ENCODE measurements at places on chromosomes 7 and 10.

- DNase-seq, result no peak
Measured at GRCh38 chr7:117793521-117793920, 79.7 kb downstream of the CTTNBP2 start.

GRCh38 chr10:62653254-62653653, 151.3 kb upstream of the ADO start:
- no peak for DNase-seq

- no peak for DNase-seq
Measured at GRCh38 chr7:117750612-117751563, 122.4 kb downstream of the CTTNBP2 start.

GRCh38 chr10:3635211-3635671, 149.8 kb downstream of the KLF6 start:
- no peak for DNase-seq

DNA sequence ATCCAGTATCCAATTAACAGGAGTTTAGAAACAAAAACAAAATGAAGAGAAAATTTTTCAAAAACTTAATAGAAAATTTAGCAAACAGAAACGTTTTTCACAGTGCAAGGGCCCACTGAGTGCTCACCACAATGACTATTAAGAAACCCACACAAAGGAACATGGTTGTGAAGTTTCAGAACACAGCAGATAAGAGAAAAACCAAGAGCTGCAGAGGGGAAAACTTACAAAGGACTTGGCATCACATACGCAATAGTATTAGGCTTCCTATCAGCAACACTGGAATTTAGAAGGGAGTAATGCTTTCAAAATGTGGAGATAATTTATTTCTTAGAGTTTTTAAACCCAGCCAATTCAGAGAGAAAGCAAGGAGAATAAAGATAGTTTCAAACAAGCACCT, 1.7 kb upstream of the C7orf25 start:
- DNase-seq, result no peak

GRCh38 chr7:37344886-37345579, 103.6 kb downstream of the ELMO1 start:
- DNase-seq, result no peak

DNA sequence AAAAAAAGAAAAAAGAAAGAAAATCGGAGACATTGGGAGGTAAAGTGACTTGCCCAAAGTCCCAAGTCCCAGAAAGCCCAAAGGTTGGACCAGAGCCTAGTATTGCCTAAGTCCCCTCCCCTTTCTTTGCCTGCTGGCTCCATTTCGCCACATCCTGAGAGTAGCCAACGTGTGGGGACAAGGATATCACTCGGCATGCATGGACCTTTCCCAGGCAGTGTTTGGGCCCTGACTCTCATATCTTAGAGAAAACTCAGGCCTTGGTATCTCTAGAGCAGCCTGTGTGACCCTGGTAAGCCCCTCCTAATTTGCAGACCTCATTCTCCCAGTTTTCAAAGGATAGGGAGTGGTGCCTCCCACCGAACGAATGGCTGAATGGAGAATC, 294.2 kb upstream of the ZMIZ1 start:
- no peak for DNase-seq

DNA sequence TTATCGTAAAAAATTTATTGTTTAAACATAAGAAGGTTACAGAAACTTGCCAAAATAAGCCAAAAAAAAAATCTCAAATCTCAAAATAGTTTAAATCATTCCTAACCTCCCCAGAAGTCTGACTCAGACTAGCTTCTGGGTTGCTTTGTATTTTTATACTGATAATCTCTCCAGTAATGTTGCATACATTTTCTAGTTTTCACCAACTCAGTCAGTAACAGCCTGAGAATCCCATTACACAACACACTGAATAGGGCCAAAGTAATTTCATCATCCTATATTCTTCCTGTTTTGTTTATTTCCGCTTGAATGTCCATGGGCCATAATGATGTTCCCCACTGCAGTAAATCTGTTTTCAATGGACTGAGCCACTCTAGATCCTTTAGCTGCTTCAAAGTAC, 478.5 kb downstream of the GPAM start:
- no peak for DNase-seq

DNA sequence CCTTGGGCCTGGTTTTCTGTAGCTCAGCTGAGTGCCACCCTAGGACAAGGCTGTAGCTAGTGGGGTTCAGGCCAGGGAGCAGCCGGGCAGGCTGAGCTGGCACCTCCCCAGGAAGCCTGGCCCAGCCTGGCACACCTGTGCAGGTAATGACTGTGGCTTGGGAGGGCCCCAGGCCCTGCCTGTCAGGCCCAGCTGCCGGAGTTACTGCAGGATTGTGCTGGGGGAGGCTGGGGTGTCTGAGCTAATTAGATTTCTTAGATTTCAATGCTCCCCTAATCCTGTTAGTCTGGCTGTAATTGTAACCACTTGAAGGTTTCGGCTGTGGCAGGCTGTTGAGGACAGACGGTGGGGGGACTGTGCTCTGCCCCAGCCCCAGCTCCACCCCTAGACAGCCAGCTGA, 6.0 kb downstream of the ZMIZ1 start:
- DNase-seq, result no peak

GRCh38 chr10:36574207-36574606, 551.2 kb upstream of the ANKRD30A start:
- no peak for DNase-seq

DNA sequence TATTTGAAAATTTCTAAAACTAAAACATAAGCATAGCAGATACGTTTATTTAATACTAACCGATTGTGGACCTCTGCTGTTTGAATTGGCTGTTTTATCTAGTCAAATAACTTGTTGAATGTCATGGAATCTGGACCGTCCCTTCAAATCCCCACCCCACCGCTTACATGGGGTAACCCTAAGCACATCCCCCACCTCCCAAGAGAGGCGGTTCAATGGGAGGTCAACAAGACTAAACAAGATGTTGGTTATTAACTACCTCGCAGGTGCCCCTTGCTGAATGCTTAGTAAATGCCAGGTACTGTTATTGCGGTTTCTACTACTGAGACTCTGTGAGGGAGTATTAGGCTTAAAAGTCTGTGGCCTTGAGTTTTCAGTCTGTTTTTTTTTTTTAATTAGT, 70.9 kb downstream of the DAGLB start:
- no peak for DNase-seq

GRCh38 chr7:48097521-48098231, 8.6 kb downstream of the UPP1 start:
- DNase-seq, result no peak

GRCh38 chr7:10268034-10268433, 705.6 kb upstream of the PHF14 start:
- DNase-seq, result no peak

GRCh38 chr10:100155936-100156335, 29.9 kb downstream of the ERLIN1 start:
- DNase-seq, result no peak

DNA sequence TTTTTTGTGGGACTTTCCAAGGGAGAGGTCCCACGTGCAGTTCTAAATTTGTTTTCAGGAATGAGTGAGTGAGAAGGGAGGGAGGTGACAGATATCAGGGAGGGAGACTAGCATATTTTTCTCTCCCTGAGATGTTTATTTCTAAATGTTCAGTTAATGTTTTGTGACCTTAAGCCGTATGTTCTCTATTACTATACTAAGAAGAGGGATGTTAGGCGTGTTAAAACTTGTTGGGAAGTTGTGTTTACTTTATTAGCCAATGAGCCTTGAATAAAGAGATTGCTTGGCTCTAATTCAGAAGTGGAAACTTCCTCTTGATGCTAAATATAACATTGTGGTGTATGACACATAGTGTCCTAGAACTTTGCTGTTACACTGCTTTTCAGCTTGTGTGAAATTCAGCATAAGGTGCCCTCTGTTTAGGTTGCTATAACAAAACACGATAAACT, 37.3 kb downstream of the DNAH11 start:
- no peak for DNase-seq

DNA sequence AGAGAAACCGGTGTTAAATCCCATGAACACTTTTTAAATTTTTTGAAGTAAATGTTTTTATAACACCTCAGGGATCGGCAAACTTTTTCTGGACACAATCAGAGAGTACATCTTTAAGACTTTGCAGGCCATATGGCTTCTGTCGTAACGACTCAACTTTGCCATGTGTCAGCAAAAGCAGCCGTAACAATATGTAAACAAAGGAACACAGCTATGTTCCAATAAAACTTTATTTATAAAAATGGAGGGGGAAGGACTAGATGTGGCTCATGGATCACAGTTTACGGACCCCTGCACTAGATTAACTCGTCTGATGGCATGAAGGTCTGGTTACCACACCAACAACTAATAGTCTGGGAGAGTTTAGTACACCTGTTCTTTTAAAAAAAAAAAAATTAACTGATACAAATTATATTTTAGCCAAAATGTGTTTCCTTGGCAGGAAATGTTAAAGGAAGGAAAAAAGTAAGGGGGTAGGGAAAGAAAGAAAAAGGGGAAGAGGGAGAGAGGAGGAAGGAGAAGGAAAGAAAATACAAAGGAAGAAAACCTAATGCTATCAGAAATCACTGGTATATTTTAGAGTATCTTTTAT, 50.2 kb downstream of the ABI1 start:
- no peak for DNase-seq

DNA sequence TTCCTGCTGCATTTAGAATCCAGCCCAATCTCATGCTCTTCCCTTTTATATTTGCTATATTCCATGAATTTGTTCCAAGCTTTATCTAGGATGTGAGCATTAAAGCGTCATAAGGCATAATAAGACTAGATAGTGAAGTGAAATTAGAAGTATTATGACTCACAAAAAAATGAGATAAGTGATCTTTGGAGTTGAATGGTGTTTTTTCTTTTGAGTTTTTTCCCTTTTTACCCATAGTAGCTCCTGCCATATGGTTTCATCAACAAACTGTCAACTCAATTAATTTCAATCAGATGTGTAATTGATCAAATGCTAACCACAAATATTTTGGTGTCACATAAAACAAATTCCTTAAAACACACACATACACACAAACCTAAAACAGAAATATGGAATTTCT, 17.0 kb downstream of the KLHDC10 start:
- no peak for DNase-seq

GRCh38 chr7:157035302-157035701, 24.8 kb upstream of the MNX1 start:
- no peak for DNase-seq

GRCh38 chr7:29723599-29723998, 82.7 kb upstream of the WIPF3 start:
- DNase-seq, result no peak

DNA sequence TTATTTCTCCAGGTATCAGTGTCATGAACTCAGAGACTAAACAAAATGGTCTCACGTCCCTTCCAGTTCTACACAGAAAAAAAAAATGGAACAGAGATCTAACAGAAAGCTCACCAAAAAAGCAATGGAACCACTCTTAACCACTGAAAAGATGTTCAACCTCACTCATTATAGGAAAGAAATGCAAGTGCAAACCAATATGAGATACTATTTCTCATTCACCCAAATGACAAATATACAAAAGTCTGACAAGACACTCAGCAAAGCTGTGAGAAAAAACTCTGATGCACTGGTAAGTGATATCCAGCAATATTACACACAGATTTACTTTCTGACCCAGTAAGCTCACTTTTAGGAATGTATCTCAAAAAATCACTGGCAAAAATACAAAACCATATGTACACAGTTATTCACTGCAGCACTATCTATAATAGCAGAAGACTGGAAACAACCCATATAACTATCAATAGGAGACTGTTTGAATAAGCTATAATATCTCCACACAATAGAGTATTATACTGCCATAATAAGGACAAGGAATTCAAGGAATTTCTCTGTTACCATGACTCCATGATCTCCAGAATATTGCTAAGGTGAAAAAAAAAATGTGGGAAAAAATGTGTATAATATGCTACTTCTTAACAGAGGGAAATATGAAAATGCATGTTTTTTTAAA, 36.6 kb downstream of the ABI1 start:
- no peak for DNase-seq

- no peak for DNase-seq
Measured at GRCh38 chr10:28281726-28282315, 21.0 kb downstream of the MPP7 start.

DNA sequence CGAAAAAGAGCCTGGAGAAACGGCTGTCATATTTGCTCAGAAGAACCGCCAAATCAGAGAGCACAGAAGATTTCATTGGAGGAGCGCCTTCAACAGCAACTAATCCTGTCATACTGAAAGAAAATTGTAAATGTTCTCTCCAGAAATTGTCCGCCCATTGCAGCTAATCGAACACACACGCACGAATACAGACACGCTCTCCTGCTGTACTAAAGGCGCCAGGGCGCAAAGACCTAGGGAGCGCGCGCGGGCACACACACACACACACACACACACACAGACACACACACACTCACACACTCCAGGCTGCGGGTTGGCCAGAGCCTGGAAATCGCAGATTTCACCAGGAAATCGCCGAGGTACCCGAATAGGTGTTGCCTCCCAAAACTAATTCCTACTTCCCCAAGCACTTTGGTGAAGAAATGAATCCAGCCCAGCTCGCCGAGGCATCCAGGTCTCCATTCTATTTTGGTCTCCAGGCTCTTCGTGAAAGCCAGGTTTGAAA, at the start of gene CHRM2:
Gene CHRM2 (plus strand): TSS at position 157 of the 505 bp plus-strand sequence. CDS start 146,214 bp downstream, outside the sequence.
- peak; percentile 64 for DNase-seq

Data from sigmoid colon (tissue), 7 donors.